ENCODE measurements at places on chromosomes 1 and 21.

DNA sequence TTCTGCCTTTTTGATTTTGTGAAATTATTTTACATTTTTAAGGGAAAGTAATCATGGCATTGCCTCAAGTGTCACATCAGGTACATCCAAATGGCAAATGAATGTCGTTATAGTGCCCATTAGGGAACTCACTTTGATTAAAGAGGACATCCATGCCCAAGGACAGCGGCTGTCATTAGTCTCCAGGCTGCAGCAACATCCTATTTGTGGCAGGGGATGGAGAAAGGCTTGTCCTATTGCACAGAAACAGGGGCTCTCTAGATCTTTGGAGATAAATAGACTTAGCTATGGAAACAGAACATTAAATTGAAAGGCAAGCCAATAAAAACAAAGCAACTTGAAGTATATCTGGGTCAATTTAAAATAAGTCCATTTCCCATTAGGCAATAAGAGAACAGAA, 439.3 kb downstream of the NEGR1 start:
- no peak for DNase-seq

DNA sequence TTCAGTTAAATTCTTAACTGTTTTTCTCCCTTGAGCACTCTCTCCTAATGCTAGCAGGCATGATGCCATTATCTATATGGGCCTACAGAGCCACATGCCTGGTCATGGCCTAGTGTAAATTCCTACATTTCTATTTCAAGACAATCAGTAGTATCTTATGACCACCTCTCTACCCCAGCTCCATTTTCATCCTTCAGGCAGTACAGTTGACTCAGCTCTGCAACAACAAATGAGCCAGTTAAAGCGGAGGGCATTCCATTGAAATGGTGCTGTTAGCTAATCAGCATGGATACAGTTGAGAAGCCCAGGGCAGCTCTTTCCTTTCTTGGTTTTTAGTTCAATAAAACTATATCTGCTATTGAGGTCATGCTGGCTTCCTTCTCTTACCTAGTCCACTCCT, 150.0 kb downstream of the PPP1R12B start:
- DNase-seq, result no peak

GRCh38 chr1:33018112-33018511, 18.6 kb downstream of the AK2 start:
- no peak for DNase-seq

- DNase-seq, result no peak
These were observed 116.7 kb downstream of the RHOU start for GRCh38 chr1:228852024-228852423.

- no peak for DNase-seq
These were observed 287.1 kb upstream of the ADGRL4 start for GRCh38 chr1:79293611-79294010.

DNA sequence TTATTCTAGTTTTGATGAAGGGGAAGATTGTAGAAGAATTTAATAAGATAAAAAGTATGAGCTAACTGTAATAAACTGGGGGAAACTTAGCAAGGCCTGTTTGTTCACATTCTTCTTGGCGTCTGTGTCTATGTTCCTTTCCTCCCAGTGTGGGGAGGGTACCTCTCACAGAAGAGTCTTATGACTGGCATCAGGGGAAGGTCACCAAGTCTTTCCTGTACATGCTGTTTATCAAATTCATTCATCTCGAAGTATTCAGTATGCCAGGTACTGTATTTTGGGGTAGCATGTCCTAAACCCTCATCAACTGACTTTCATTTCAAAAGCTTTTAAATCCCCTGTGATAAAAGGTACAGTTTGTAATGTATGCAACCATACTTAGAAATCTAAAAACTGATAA, 78.4 kb downstream of the HS2ST1 start:
- DNase-seq, result no peak

DNA sequence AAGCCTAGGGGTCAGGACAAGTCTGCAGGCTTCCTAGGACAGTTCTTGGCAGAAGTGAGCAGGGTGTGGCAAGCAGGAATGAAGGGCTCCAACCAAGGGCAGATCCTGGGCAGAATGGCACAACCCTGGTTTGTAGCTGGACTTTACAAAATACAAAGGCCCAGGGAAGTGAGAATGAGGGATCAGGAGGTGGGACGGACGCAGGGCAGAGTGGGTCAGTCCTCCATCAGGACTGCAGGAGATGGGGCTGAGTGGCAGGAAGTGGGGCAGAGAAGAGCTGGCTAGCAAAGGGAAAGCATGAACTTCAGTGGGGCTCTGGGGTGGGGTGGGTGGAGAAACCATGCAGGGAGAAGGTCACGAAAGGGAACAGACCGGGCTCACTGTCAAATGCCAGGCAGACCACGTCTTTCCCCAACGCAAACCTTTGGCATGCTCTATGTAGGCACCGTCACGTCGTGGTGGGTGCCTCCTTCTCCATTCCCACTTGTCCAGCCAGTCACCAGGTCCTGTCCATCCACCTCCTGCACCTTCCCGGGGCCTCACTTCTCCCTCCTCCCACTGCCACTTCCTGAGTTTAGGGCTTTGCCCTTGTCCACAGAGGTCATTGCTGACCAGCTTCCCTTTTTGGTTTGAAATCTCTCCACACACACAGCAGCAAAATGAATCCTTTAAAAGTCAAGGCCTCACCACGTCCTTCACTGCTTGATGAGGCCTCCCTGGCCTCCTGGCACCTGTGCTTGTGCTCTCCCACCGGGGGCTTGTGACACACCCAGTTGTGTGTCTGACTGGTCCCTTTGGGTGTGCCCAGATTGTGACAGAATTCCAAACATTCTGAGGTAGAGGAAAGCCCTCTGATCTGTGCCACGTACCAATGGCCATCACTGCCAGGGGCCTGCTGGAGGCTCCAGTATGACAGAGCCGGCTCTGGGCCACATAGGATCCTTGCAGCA, 8.7 kb upstream of the CLDN19 start:
- DNase-seq, result no peak

GRCh38 chr1:186244825-186245224, 130.2 kb downstream of the TPR start:
- DNase-seq, result no peak

GRCh38 chr1:44842862-44843655, at the start of gene PTCH2:
Gene PTCH2 (minus strand): TSS chr1:44843253. CDS start chr1:44842932, 321 bp downstream.
- no peak for DNase-seq

DNA sequence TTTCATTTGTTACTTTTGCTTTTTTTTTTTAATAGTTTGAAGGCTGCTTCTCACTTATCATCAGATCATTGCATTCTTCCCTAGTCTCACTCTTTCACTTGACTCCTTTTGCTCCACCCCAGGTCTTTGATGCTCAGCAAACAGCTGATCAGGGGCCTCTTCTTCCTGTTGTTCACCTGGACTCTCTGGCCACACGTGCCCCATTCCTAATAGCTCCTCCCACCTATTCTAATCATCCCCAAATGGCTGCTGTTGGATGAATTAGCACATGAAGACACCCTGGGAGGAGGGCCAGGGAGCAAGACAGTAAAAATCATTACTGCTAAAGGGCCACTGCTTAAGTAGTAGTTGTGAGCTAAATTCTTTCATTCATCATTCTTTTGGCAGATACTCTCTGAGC, 119.5 kb downstream of the MAB21L3 start:
- no peak for DNase-seq

DNA sequence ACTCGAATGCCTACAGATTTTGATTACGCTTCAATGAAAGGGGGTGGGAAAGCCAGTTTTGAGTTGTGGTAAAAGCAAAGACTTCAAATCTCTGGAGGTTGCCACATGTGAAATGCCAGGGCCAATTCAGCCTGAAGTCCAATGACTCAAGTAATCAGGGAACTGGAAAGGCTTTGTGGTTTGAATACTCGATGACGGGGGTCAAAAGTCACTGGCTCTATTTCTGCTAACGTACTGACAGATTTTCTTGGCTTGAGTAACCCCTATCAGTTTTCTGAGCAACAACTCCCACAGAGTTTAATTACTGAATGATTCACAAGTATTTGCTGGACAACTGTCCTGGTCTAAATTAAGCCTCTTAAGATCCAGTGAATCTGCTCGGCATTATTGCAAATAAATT, 152.2 kb downstream of the SIPA1L2 start:
- no peak for DNase-seq

DNA sequence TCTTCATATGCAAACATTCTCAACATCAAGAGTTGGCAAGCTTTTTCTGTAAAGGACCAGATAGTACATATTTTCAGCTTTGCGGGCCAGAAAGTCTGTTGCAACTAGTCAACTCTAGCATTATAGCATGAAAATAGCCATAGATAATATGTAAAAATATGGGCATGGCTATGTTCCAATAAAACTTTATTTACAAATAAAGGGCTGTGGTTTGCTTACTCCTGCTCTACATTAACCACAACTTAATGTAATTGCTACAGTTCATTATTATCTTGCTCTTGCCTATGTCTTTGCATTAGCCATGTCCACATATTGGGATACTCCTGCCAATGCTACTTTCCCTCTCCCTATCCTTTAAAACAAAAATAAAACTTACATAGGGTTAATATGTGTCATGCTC, 24.5 kb upstream of the CTSK start:
- DNase-seq, result no peak

DNA sequence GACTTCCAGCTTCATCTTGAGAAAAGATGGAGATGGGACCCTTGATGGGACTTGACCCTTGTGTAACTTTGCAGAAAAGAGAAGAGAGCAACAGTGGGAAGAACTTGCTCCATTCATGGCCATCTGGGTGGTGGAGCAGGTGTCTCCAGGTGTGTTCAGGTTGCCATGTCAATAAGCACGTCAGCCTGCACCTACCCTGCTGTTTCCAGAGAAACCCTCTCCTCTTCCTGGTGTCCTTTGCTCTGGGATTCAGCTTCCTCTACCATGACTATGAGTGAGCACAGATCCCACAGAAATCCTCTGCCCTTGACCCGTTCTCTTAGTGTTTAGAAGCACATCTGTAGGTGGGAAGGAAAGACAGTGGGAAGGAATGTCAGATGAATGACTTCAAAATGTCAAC, 21.8 kb upstream of the OTUD3 start:
- DNase-seq, result no peak
